ENCODE measurements at places on chromosomes 6 and 20.

DNA sequence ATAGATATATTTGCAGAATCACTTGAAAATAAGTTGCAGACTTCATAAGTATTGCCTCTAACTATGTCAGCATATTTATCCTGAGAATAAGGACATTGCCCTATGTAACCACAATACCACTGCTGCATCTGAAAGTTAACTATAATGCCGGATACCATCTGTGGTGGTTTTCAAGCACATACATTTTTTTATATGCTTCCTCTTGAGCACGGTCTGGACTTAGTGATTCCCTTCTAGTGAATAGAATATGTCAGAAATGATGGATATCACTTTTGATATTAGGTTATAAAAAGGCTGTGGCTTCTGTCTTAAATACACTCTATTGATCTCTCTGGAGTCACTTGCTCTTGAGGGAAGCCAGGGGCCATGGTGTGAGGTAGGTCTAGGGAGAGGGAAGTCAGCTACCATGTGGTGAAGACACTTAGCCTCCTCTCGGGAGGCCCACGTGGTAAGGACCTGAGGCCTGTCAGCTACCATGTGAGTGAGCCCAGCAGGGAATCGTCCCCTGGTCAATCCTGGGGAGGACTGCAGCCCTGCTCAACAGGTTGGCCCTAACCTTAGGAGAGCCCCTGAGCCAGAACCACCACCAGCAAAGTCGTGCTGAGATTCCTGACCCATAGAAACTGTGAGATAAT lies 57.5 kb downstream of the CCDC170 start:
- H3K27ac ChIP-seq, result no peak overlapping the region
- H3K4me3 ChIP-seq, result no peak overlapping the region
- no peaks in the 10 kb centered on the region for H3K27me3 ChIP-seq
- no peaks in the 10 kb centered on the region for H3K36me3 ChIP-seq
- DNase-seq, result no peak

DNA sequence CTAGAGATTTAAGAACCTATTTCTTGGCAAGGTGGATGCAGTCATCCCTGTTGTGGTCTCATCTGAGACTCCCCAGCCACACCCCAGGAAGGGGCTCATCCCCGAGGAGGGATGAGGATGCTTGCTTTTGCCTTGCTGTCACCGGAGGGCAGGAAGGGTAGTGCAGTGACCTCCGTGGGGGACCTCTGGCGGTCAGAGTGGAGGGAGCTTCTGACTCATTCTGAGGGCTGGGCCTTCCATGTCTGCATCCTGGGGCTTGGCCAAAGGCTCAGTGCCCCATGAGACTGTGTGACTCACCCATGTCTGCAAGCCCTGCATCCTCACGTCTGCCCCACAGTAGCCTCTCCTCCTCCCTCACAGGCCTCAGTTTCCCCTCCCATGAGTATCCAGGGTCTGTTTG lies 38.7 kb downstream of the UQCC2 start:
- peaks cover 100% of the 10 kb centered on the region for H3K36me3 ChIP-seq
- H3K4me3 ChIP-seq, result no peak overlapping the region
- no peaks in the 10 kb centered on the region for H3K4me1 ChIP-seq

GRCh38 chr6:39924283-39924682 lies 10.0 kb downstream of the MOCS1 start:
- DNase-seq, result no peak
- no peaks in the 10 kb centered on the region for H3K4me1 ChIP-seq
- H3K4me3 ChIP-seq, result no peak overlapping the region
- H3K27ac ChIP-seq, result peak overlapping the region; percentile 48

DNA sequence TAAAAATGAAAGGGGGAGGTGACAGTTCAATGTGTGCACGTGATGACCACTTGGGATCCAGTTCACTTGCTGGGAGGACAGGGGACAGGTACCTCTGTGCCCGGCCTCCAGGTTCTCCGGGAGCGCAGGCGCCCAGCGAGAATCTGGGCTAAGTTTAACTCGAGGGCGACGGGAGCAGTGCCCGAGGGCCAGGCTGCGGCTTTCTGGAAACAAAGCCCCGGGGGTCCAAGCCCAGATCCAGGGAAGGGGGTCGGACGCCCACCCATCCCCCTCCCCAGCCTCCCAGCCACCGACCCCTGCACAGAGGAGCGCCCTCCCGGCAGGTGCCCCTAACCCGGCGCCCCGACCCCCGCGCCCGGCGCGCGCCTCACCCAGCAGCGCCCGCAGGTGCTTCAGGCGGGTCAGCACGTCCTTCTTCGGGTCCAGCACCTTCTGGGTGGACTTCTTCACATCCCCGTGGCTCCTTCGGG lies 405 bp downstream of the RALGAPA2 start:
- H3K36me3 ChIP-seq, result no peaks in the 10 kb centered on the region
- no peak for DNase-seq
- H3K4me3 ChIP-seq, result peak overlapping the region; percentile 35
- peaks cover 16% of the 10 kb centered on the region for H3K4me1 ChIP-seq

GRCh38 chr6:56759521-56759920 lies 116.8 kb upstream of the DST start:
- no peak overlapping the region for H3K27ac ChIP-seq
- H3K36me3 ChIP-seq, result no peaks in the 10 kb centered on the region
- no peaks in the 10 kb centered on the region for H3K27me3 ChIP-seq
- peaks cover 22% of the 10 kb centered on the region for H3K4me1 ChIP-seq

- no peaks in the 10 kb centered on the region for H3K4me1 ChIP-seq
- no peaks in the 10 kb centered on the region for H3K27me3 ChIP-seq
- H3K4me3 ChIP-seq, result no peak overlapping the region
- DNase-seq, result no peak
- H3K27ac ChIP-seq, result no peak overlapping the region
- no peaks in the 10 kb centered on the region for H3K36me3 ChIP-seq
Observed at GRCh38 chr20:64144144-64144912, 19.9 kb upstream of the MYT1 start.

GRCh38 chr20:38790200-38791053 lies 15.1 kb upstream of the PPP1R16B start:
- no peak overlapping the region for H3K4me3 ChIP-seq
- H3K27me3 ChIP-seq, result no peaks in the 10 kb centered on the region
- no peak overlapping the region for H3K27ac ChIP-seq

DNA sequence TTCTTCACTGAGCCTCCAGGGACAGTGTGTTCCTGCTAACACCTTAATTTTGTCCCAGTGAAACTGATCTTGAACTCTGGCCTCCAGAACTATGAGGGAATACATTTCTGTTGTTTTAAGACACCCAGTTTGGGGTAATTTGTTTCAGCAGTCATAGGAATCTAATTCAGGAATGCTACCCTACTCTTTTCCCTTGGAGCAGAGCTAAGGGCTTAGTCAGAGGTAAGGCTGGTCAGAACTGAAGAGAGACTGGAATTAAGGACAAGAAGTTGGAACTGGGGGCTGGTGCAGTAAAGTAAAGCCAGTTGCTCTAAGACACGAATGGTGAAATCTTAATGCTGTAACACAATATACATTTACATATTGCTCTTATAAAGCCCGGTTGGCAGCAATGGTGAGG lies 809.7 kb downstream of the MAFB start:
- H3K36me3 ChIP-seq, result no peaks in the 10 kb centered on the region
- no peak overlapping the region for H3K27ac ChIP-seq
- no peaks in the 10 kb centered on the region for H3K27me3 ChIP-seq
- no peak for DNase-seq
- no peak overlapping the region for H3K4me3 ChIP-seq

DNA sequence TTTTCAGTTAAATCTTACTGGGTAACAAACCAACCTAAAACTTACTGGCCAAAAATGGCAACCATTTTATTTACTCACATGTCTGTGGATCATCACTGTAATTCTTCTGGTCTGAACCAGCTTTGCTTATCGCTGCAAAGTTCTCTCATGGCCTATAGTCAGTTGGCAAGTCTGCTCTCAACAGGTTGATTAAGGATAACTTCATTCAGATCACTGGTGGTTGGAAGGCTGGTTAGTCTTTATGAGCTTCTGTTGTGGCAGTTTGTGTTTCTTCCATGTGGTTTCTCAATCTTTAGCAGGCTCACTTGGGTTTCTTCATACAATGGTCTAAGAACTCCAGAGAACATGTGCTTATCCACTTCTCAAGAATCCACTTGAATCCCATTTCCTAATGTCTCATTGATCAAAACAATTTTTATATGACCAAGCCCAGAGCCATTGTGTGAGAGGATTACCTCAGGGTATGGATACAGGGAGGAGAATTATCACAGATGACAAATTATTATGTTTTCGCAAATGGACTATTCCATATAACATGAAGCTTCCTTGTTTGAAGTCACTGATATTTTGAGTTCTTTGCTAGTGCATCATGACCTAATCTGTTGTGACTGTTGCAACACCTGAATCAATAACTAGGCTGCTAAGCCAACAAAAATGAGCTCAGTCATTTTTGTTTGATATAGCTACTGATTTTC lies 155.4 kb upstream of the BMP2 start:
- H3K27me3 ChIP-seq, result no peaks in the 10 kb centered on the region
- no peak overlapping the region for H3K4me3 ChIP-seq
- H3K27ac ChIP-seq, result no peak overlapping the region
- H3K36me3 ChIP-seq, result no peaks in the 10 kb centered on the region
- no peaks in the 10 kb centered on the region for H3K4me1 ChIP-seq

DNA sequence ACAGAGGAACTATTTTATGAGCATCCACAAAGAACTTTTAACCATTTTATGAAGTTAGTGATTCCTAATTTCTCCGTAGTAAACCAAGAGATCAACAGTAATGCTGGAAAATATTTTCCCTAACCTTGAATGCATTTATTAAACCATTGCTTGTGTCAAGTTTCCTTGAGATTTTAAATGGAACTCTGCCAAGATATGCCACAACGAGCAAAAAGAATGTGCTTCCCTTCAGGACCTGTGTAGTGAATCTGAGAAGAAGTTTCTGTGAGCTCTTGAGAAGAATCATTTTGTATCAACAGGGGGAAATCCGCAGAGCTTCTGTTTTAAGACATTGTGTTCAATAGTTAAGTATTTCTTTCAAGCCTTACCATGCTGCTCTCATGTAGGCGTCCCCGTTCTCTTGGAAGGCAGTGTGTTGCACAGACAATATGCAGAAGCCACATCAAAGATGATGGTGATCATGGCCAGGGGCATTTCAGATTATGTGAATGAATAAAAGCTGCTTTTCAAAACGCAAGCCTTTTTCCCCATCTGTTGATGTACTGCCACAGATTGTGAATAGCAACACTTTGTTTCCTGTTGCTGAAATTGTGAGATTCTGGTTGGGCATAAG lies 439.8 kb downstream of the BMP2 start:
- no peaks in the 10 kb centered on the region for H3K4me1 ChIP-seq
- no peaks in the 10 kb centered on the region for H3K27me3 ChIP-seq
- H3K36me3 ChIP-seq, result no peaks in the 10 kb centered on the region
- no peak for DNase-seq

- no peaks in the 10 kb centered on the region for H3K36me3 ChIP-seq
- H3K4me1 ChIP-seq, result peaks cover 9% of the 10 kb centered on the region
- DNase-seq, result peak; percentile 50
- no peak overlapping the region for H3K4me3 ChIP-seq
- H3K27ac ChIP-seq, result no peak overlapping the region
- peaks cover 7% of the 10 kb centered on the region for H3K27me3 ChIP-seq
Observed at GRCh38 chr6:29558439-29559079, 973 bp downstream of the UBD start.

DNA sequence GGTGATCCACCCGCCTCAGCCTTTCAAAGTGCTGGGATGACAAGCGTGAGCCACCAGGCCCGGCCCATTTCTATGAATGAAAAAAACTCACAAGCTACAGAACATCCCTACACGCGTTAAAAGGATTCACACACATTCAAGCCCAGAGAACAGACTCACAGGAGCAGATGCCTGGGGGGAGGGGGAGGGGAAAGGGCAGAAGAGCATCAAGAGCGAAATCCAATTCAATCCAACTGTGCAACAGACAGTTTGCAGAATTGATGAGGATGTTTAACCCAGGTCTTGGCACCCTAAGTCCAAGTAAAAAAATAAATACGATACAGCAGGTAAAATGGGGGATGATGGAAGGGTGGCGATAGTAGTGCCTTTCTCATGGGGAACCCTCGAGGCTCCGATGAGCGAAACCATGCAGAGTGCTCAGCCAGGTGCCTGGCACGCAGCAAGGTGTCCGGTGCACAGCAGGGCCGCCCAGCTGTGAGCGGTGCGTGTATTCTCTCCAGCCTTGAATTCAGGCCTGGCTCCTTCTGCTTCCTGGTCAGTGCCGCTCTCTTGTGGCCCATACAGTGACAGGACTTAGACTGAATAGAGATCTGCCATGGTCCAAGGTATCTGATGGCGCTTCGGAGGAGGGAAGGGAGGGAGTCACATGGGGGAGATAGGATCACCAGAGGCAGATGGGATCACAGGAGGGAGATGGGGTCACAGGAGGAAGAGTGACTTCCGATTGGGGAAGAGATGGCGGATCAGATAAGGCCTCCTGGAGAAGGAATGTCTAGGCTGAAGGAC lies 35.4 kb upstream of the ANGPT4 start:
- H3K4me1 ChIP-seq, result no peaks in the 10 kb centered on the region
- H3K36me3 ChIP-seq, result no peaks in the 10 kb centered on the region
- DNase-seq, result no peak

GRCh38 chr6:115819506-115819905 lies 241.2 kb downstream of the FRK start:
- H3K36me3 ChIP-seq, result no peaks in the 10 kb centered on the region
- no peak overlapping the region for H3K4me3 ChIP-seq
- H3K27me3 ChIP-seq, result no peaks in the 10 kb centered on the region
- DNase-seq, result no peak
- H3K27ac ChIP-seq, result no peak overlapping the region

- no peaks in the 10 kb centered on the region for H3K36me3 ChIP-seq
- no peak overlapping the region for H3K4me3 ChIP-seq
- H3K4me1 ChIP-seq, result no peaks in the 10 kb centered on the region
- H3K27me3 ChIP-seq, result no peaks in the 10 kb centered on the region
- no peak for DNase-seq
Observed at GRCh38 chr6:151209071-151209831, 30.5 kb upstream of the AKAP12 start.

GRCh38 chr6:111832833-111833418 lies 40.3 kb downstream of the FYN start:
- no peaks in the 10 kb centered on the region for H3K36me3 ChIP-seq
- no peak for DNase-seq
- H3K27ac ChIP-seq, result peak overlapping the region; percentile 11
- peaks cover 21% of the 10 kb centered on the region for H3K4me1 ChIP-seq
- no peak overlapping the region for H3K4me3 ChIP-seq
- no peaks in the 10 kb centered on the region for H3K27me3 ChIP-seq

GRCh38 chr6:168131464-168132415 lies 52.7 kb upstream of the FRMD1 start:
- H3K4me3 ChIP-seq, result no peak overlapping the region
- no peak for DNase-seq
- no peaks in the 10 kb centered on the region for H3K27me3 ChIP-seq
- H3K36me3 ChIP-seq, result no peaks in the 10 kb centered on the region
- peaks cover 7% of the 10 kb centered on the region for H3K4me1 ChIP-seq

Measured in upper lobe of left lung (tissue), 6 donors.